ENCODE measurements at places on chromosomes 11 and 22. TPM values are rescaled to one million over a fixed set of nuclear protein-coding genes. Genes with fewer than 3 reads are reported as not detected.

Gene TRIM51
- total RNA-seq: not detected

Gene RIMBP3C
- not detected for total RNA-seq

Gene LRRC75B
- 17.6 TPM for total RNA-seq

Gene MPPED2
- 2.4 TPM for total RNA-seq

Gene ANO9
- total RNA-seq: 16.6 TPM

Gene NOX4
- total RNA-seq: 1.1 TPM

Gene IFITM10
- total RNA-seq: 0.80 TPM

Gene RIBC2
- total RNA-seq: 2.4 TPM

Gene TYR
- total RNA-seq: not detected

Gene GGTLC3
- total RNA-seq: not detected

Gene IL10RA
- 0.74 TPM for total RNA-seq

Gene PRRG4
- 1.1 TPM for total RNA-seq

Gene KLHDC7B
- not detected for total RNA-seq

Gene HIC2
- 33.3 TPM for total RNA-seq

Gene TIGD3
- total RNA-seq: 1.9 TPM

Gene ANGPTL5
- total RNA-seq: not detected

Gene TLCD5
- total RNA-seq: 8.2 TPM

Gene GRAMD1B
- total RNA-seq: 23.3 TPM

Gene PHETA2
- 7.1 TPM for total RNA-seq

Gene LBHD1
- 4.2 TPM for total RNA-seq

Gene SAA4
- total RNA-seq: 0.50 TPM

Gene BATF2
- total RNA-seq: 3.2 TPM

Gene MMP3
- not detected for total RNA-seq

Gene KCNK4
- 0.25 TPM for total RNA-seq

Gene OR8G1
- total RNA-seq: not detected

Gene PKNOX2
- total RNA-seq: 3.7 TPM

Gene MRGPRX4
- total RNA-seq: not detected

Gene OR5A1
- not detected for total RNA-seq

Gene OR8A1
- not detected for total RNA-seq

Gene APOA5
- total RNA-seq: 0.20 TPM

Gene SYT7
- total RNA-seq: 18.2 TPM

Gene MAJIN
- total RNA-seq: not detected

Gene OR5P2
- not detected for total RNA-seq

Gene ROM1
- 0.94 TPM for total RNA-seq

Gene OR4D5
- not detected for total RNA-seq

Gene DBX1
- 0.14 TPM for total RNA-seq

Gene MIAT
- 58.2 TPM for total RNA-seq

Gene OR10A2
- not detected for total RNA-seq

Gene EED
- total RNA-seq: 27.7 TPM

Gene OR2D2
- 0.26 TPM for total RNA-seq

Gene BDNF
- 4.8 TPM for total RNA-seq

Gene UQCC3
- total RNA-seq: 18.7 TPM

Gene FIBP
- 92.2 TPM for total RNA-seq

Gene MPZL3
- total RNA-seq: 2.1 TPM

Gene MYEOV
- 1.4 TPM for total RNA-seq

Gene ALDH3B2
- total RNA-seq: 0.30 TPM

Gene ART1
- not detected for total RNA-seq

Gene NXPE4
- total RNA-seq: not detected

Gene PDE2A
- total RNA-seq: 4.9 TPM

Gene RAB1B
- total RNA-seq: 125 TPM

Gene TBX1
- total RNA-seq: 12.8 TPM

Gene MIOX
- 0.41 TPM for total RNA-seq

Gene KCNJ4
- 3.1 TPM for total RNA-seq

Gene ST14
- 33.9 TPM for total RNA-seq

Gene TMEM132A
- 114 TPM for total RNA-seq

Measured in WTC11 (cell line).